SW 1271 (cell line): ENCODE measurements at places on chromosomes 16 and 17.

DNA sequence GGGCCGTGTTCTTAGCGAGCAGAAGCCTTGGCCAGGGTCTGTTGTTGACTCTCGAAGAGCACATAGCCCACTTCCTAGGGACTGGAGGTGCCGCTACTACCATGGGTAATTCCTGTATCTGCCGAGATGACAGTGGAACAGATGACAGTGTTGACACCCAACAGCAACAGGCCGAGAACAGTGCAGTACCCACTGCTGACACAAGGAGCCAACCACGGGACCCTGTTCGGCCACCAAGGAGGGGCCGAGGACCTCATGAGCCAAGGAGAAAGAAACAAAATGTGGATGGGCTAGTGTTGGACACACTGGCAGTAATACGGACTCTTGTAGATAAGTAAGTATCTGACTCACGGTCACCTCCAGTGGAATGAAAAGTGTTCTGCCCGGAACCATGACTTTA is 18.5 kb downstream of the RSPRY1 start:
- no peak for DNase-seq

DNA sequence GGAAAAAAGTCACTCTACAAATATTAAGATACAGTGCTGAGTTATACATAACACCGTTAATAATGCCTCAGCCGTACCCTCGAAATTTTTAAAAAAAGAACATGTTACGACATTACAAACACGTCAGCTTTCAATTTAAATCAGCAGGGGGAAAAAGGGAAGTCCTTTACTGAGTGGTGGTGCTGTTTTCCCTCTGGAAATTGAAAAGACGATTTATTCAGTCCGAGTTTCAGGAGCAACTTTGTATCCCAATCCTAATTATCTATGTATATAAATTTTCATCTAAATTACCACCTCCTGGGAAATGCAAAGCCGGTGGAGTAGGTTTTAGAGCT is 1.3 kb downstream of the NETO2 start:
- no peak for DNase-seq

DNA sequence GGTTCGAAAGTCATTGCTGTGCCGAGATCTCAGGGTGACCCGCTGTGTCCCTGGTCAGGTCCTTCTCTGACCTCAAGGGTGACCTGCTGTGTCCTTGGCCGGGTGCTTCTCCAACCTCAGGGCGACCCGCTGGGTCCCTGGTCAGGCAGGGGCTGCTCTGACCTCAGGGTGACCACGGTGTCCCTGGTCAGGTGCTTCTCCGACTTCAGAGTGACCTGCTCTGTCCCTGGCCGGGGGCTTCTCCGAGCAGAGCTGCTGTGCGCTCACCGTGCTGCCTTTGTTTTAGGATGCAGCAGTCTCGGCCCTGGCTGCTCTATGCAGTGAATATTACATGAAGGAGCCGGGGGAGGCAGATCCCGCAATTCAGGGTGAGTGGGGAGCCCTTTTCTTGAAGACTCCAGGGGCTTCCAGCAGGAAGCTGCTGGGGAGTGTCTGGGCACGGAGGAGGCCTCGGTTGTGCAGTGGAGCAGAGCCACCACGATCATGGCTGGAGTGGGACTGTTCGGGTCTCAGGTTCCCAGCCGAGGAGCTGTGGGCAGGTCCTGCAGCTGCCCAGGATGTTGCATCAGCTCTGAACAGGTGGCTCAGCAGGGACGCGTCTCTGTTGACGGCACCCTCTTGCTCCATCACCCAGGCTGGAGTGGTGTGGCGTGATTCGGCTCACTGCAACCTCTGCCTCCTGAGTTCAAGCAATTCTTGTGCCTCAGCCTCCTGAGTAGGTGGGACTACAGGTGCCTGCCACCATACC is 83.7 kb upstream of the ZNF750 start:
- DNase-seq: no peak

- no peak for DNase-seq
These were observed 36.7 kb upstream of the POLR3E start for GRCh38 chr16:22260490-22260889.

GRCh38 chr17:18860161-18860972 is 2.4 kb downstream of the PRPSAP2 start:
- no peak for DNase-seq

GRCh38 chr16:80541306-80541694 is 507 bp downstream of the DYNLRB2 start:
- no peak for DNase-seq

DNA sequence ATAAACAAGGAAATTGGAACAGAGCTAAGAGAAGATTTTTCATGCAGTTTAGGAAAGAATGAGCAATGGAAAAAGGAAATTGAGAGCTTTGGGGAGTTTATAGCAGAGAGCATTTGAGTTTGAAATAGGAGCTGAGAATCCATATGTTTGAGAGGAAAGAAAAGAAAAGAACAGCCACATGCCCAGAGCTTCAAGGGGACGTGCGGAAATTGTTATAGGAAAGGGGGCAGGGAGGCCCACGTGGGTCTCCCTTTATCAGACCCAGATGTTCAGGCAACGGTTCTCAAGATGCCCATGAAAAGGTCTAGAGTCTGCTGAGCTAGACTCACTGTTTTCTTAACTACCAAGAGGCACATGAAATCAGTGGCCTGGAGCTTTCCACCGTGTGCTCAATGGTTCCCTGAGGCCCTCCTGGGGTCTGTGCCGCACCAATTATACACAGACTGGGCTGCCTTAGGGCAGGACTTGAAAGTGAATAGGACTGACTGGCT is 31.2 kb downstream of the CHD9 start:
- DNase-seq: no peak

GRCh38 chr16:12627394-12627793 is 176.3 kb downstream of the CPPED1 start:
- no peak for DNase-seq

GRCh38 chr16:75229172-75230031 is 10.6 kb downstream of the CTRB1 start:
- no peak for DNase-seq

- DNase-seq: no peak
These were observed at the start of gene FBXL19 for GRCh38 chr16:30923554-30924075. Gene FBXL19 (plus strand): TSS chr16:30923572. CDS start chr16:30925755, 2,183 bp downstream.

- DNase-seq: no peak
These were observed 13.4 kb downstream of the ITGAM start for GRCh38 chr16:31273187-31273586.

- no peak for DNase-seq
These were observed 31.6 kb upstream of the SLC12A3 start for GRCh38 chr16:56833243-56833970.

DNA sequence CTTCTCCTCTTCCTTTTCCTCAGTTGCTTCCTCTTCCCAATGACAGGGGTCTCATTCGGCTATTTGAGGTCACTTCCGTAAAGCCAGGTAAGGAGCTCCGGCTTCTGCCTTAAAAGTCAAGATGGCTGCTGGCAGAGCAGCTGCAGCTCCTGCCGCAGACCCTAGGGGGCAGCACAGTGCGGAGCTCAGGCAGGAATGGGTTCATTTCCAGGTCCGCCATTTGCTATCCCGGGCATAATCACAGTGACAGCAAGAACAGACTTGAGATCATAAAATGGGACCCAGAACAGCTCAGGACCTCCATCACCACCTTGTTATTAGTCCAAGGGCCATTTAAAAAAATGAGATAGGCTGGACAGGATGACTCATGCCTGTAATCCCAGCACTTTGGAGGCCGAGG is 199.5 kb downstream of the ZNF18 start:
- no peak for DNase-seq

GRCh38 chr17:9998060-9998459 is 93.0 kb upstream of the RCVRN start:
- DNase-seq: no peak

- DNase-seq: no peak
These were observed 236.0 kb downstream of the IRF8 start for GRCh38 chr16:86134802-86135461.

DNA sequence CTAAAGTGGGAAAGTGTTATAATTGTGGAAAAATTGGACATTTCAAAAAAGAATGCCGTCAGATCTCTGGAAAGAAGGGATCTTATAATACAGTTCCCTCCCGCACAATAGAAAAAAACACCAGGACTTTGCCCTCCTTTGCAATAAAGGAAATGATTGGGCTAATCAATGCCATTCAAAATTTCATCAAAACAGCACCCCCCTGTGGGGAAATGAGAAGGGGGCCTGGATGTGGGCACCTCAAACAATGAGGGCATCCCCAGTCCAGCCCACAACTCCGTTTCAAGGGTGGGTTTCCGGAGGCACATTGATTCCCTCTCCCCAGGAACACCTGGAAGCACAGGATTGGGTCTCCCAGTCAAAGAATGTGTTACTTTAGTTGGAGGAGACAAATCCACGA is 26.1 kb downstream of the CD300LG start:
- DNase-seq: no peak

GRCh38 chr16:19400711-19401110 is 17.0 kb upstream of the TMC5 start:
- DNase-seq: no peak

GRCh38 chr17:7592422-7593021 is 2.6 kb upstream of the SOX15 start:
- DNase-seq: no peak

DNA sequence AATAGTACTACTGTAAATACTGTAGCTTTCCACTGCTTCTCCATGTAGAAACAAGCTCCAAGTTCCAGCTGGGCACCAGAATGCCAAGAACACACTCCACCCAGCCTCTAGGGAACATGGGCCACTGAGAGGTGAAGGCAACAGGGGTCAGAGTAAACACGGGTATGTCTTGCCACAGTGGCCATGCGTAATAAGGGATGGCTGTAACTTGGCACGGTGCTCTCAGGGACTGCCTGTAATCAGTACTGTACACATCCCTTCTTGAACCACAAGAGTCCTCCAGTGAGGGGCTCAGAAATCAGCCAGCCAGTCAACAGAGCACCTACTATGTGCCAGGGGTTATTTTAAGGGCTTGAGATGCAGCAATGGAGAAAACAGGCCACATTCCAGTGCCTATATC is 10.8 kb downstream of the LRRC59 start:
- no peak for DNase-seq

- no peak for DNase-seq
These were observed 2.4 kb downstream of the MPHOSPH6 start for GRCh38 chr16:82167670-82168069.

- no peak for DNase-seq
These were observed 4.5 kb upstream of the NAT9 start for GRCh38 chr17:74780443-74781238.

GRCh38 chr17:20966870-20967269 is 75.9 kb downstream of the USP22 start:
- no peak for DNase-seq

DNA sequence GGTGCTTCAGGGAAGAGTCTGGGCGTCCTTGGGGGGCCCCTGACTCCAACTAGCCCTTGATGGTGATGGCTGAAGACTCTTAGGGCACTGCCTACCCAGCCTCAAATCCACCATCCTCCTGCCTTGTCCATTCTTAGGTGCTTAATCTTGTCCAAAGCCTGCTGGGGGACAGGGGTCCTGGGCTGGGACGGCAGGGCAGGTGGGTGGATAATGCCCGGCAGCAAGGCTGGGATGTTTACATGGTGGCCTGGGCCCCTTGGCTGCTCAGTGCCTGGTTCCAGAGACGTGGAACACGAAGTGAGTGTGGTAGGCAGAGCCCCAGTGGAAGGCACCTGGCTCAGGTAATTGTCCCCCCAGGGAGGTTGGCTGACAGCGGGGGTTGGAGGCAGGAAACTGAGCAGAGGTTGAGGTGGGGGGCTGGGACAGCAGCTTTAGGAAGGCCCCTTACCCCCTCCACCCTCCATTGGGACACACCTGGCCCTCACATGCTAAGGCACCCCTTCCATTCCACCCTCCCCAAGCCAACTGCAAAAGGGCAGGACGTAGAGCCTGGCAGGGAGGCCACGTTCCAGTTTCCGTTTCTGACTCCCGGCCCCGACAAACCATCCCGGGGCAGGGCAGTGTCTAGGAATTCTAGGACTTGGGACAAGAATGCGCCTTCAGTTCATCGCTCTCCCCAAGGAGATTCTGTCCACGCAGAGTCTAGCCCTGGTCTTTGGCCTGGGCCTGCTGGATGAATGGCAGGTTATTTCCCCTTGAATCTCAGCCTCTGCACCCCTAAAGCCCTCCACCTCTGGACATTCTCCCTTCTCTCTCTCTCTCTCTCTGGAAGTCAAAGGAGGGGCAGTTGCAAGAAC is 1.9 kb downstream of the FOXJ1 start:
- DNase-seq: no peak

DNA sequence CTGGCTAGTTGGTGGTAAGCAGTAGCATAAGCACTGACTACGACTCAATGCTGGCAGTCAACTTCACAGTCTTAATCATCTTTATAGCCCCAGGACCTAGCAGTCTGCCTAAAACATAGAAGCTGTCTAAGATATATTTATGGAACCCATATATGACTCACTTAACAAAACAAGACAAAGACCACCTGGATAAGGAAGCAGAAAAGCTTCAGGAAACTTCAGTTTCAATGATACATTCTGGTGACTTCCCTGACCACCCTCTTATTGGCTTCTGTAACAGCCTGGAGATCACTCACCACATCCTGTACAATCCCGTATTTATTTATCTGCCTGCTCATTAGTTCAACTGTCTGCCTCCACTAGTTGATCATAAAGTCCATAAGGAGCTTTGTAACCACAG is 95.5 kb downstream of the PMP22 start:
- no peak for DNase-seq

DNA sequence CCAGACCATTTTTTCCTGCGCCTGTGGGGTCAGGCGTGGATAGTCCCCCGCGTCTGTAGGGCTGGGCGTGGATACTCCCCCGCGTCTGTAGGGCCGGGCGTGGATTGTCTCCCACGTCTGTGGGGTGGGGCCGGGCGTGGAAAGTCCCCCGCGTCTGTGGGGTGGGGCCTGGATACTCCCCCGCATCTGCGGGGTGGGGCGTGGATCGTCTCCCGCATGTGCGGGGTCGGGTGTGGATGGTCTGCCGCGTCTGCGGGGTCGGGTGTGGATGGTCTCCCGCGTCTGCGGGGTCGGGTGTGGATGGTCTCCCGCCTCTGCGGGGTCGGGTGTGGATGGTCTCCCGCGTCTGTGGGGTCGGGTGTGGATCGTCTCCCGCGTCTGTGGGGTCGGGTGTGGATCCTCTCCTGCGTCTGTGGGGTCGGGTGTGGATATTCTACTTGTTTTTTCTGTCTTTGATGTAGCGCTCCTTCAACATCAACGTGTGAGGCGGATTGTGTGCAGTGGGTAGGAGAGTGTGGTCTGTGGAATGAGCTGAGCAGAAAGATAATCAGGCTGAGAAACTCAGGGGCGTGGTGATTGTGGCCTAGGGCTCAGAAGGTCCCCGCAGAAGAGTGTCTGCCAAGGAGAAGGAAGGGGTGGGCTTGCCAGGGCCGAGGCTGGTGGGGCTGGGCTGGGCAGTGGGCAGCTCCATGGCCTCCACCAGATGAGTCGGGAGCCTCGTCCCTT is 3.2 kb downstream of the GNPTG start:
- no peak for DNase-seq

DNA sequence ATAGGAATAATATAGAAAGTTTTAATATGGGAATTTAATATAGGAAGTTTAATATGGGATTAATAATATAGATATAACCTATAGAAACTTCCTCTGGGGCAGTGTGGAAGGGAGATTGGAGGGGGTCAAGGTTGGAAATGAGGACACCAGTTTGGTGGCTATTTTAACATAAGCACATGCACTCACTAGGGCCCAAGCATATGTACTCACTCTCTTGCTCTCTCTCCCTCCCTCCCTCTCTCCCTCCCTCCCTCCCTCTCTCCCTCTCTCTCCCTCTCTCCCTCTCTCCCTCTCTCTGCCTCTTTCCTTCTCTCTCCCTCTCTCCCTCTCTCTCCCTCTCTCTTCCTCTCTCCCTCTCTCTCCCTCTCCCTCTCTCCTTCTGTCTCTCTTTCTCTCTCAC is 528.1 kb downstream of the NPIPA7 start:
- DNase-seq: no peak
